ENCODE measurements at places on chromosomes 11 and 22. TPM values are rescaled to one million over a fixed set of nuclear protein-coding genes. Genes with fewer than 3 reads are reported as not detected.

Gene DEPDC5
- total RNA-seq, result 12.2 TPM

- no peaks in the 10 kb centered on the region for H3K27me3 ChIP-seq
- no peak for DNase-seq
- H3K4me3 ChIP-seq, result peak overlapping the region; percentile 37
- H3K27ac ChIP-seq, result peak overlapping the region; percentile 48
- H3K4me1 ChIP-seq, result peaks cover 14% of the 10 kb centered on the region
Observed at GRCh38 chr11:64989416-64989815, 7.4 kb downstream of the BATF2 start.

DNA sequence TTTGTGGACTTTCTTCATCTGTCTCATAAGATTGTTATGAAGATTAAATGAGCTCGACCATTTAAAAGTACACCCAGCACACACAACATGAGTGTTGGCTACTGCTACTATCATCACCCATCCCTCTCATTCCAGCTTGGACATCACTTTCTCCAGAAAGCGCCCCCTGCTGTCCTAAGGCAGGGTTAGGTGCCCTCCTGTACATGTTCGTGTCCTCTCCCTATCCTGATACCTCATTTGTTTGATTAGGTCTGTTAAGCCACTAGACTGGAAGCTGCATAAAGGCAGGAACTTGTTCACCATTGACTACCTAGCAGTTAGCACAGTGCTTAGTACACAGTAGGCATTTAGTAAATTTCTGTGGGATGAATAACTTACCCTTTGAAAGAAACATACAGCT lies 85.5 kb downstream of the ENTHD1 start:
- no peaks in the 10 kb centered on the region for H3K4me1 ChIP-seq
- peaks cover 11% of the 10 kb centered on the region for H3K27me3 ChIP-seq
- no peak overlapping the region for H3K27ac ChIP-seq
- no peak for DNase-seq
- no peak overlapping the region for H3K4me3 ChIP-seq

DNA sequence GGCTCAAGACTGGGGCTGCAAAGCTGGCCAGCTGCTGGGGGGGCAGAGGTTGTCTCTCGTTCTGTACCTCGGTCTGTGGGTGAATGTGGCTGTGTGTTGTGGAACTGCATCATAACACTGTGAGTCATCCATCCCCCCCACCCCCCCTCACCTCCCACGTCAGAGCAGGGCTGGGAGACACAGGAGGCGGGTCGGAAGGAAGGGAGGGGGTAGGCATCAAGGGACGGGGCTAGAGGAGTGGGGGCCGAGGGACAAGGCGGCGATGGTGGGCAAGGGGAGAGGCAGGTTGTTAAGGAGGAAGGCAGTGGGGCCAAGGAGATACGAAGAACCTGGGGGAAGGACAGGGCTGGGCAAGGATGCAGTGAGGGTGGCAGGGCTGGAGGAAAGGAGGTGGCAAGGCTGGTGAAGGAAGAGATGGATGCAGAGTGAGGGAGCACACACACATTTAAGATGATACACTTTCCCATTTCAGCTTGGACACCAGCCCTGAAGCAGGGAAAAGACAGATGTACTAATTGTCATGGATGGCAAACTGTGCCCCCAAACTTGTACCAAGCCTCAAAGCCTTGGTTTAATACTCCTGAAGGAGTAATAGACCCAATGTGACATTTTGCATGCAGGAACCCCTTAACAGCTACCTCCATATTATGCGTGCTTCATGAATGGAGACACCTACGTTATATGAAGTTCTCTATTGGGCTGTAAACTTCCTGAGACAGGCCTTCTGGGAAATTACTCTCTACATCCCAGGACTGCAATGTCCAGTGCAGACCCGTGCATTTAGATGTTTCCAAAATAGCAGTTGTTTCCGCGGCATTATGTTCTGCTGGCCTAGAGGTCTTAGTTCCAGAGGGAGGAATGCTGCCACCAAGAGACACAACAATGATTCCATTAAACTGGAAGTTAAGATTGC lies at the start of gene YPEL4:
TSS of gene YPEL4 (minus strand) at position 87 of the 913 bp plus-strand sequence. CDS start 2,805 bp downstream, outside the sequence.
- H3K27ac ChIP-seq, result no peak within 1 kb of the TSS
- peaks cover 10% of the 10 kb centered on the region for H3K4me1 ChIP-seq
- no peak for DNase-seq
- H3K27me3 ChIP-seq, result peaks cover 55% of the 10 kb centered on the region
- H3K36me3 ChIP-seq, result no peaks in the 10 kb centered on the region

GRCh38 chr11:103114836-103115235 lies 5.6 kb downstream of the DYNC2H1 start:
- no peak for DNase-seq
- H3K4me3 ChIP-seq, result no peak overlapping the region
- no peaks in the 10 kb centered on the region for H3K27me3 ChIP-seq
- H3K27ac ChIP-seq, result no peak overlapping the region
- H3K4me1 ChIP-seq, result no peaks in the 10 kb centered on the region

Gene PARVA
- total RNA-seq, result 4.4 TPM

- peak overlapping the region; percentile 73 for H3K4me3 ChIP-seq
- no peaks in the 10 kb centered on the region for H3K36me3 ChIP-seq
- H3K4me1 ChIP-seq, result peaks cover 24% of the 10 kb centered on the region
- no peaks in the 10 kb centered on the region for H3K27me3 ChIP-seq
- H3K27ac ChIP-seq, result peak overlapping the region; percentile 89
Observed at GRCh38 chr11:130068546-130068985, 1.1 kb upstream of the APLP2 start.

DNA sequence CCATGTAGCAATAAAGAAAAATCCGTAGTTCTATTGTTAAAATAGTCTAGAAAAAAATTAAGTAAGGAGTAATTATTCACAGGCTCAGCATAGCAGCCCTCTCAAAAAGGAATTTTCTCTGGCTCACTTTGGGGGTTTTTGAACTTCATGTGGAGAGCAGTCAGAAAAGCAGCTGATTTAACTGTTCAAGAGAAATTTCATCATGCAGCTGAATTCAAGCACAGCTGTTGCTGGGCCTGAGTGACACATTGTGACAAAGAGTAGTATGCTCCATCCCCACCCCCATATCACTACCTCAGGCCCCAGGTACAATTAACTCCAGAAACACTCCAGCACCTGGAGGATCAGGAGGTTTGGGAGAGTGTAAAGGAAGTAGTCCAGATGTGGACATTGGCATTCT lies 272.1 kb downstream of the FAM76B start:
- no peak for DNase-seq
- H3K27ac ChIP-seq, result no peak overlapping the region
- H3K27me3 ChIP-seq, result no peaks in the 10 kb centered on the region
- no peaks in the 10 kb centered on the region for H3K36me3 ChIP-seq
- H3K4me3 ChIP-seq, result no peak overlapping the region
- H3K4me1 ChIP-seq, result peaks cover 7% of the 10 kb centered on the region

- DNase-seq, result peak; percentile 25
- no peaks in the 10 kb centered on the region for H3K36me3 ChIP-seq
- H3K27ac ChIP-seq, result peak overlapping the region; percentile 80
- H3K4me1 ChIP-seq, result peaks cover 42% of the 10 kb centered on the region
Observed at GRCh38 chr22:40107851-40108378, 69.8 kb upstream of the TNRC6B start.

DNA sequence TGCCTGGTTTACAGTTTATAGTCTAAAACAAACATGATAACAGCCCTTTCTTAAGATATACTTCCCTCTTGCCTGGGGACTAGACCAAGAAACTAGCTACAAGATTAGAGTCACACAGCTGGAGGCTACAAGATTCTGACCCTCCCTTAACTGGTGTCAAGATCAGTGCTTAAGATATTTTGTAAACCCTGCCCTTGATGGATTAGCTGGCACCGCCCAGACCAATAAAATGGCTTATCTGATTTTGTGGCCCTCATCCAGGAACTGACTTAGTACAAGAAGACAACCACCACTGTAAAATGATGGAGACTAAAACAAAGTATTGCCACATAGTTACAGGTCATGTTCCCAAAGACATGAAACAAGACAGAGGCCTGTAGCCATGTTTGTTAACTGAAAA lies 53.4 kb downstream of the FAM181B start:
- no peak overlapping the region for H3K4me3 ChIP-seq
- no peak for DNase-seq
- H3K4me1 ChIP-seq, result no peaks in the 10 kb centered on the region
- no peaks in the 10 kb centered on the region for H3K36me3 ChIP-seq
- H3K27ac ChIP-seq, result no peak overlapping the region
- H3K27me3 ChIP-seq, result no peaks in the 10 kb centered on the region

Gene VSIG2
- total RNA-seq, result 0.29 TPM

Gene NTM
- 0.69 TPM for total RNA-seq

- H3K27ac ChIP-seq, result no peak overlapping the region
- no peaks in the 10 kb centered on the region for H3K27me3 ChIP-seq
- no peak overlapping the region for H3K4me3 ChIP-seq
- no peaks in the 10 kb centered on the region for H3K4me1 ChIP-seq
- no peak for DNase-seq
Observed at GRCh38 chr11:69553416-69554357, 72.2 kb downstream of the LINC01488 start.

DNA sequence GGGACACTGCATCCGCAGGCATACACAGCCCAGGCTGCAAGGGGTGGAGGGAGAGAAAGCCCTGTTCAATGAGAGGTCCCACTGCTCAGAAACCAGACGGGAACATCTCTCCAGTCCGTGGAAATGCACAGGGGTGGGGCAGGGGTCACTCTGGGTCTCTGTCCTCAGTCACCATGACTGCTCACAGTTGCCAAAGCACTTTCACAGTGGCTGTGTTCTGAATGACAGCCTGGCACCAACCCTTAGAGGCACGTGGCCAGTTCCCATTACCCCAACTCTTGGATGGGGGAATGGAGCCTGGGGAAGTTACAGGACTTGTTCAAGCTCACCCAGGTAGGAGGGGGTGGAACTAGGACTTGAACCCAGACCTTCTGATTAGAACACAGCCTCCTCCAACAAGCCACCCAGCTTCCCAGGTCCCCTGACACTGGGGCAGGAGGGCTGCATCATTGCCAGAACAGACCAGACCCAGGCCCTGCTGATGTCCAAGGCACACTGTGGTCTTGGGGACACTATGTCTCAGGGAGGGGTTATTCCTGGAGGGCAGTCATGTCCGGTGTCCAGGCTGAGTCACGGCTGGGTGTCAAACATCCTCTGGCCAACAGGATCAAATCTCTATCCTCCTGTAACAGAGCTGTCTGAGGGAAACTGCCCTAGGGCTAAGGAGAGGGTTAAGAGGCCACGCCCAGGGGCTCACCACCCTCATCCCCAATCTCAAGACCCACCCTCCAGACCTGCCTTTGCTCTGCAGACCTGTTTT lies 8.2 kb downstream of the ZNF70 start:
- peaks cover 18% of the 10 kb centered on the region for H3K4me1 ChIP-seq
- no peaks in the 10 kb centered on the region for H3K36me3 ChIP-seq
- H3K4me3 ChIP-seq, result no peak overlapping the region
- H3K27me3 ChIP-seq, result no peaks in the 10 kb centered on the region
- DNase-seq, result peak; percentile 96

Gene CASP5
- not detected for total RNA-seq

Gene GAL
- total RNA-seq, result not detected

Gene SAA2
- 2.0 TPM for total RNA-seq

Data from gastrocnemius medialis (tissue), 4 donors.